ENCODE measurements at places on chromosomes 11 and 22.

GRCh38 chr11:70603756-70604211, 205.5 kb downstream of the CTTN start:
- H3K27ac ChIP-seq, result no peak overlapping the region
- H3K4me3 ChIP-seq, result no peak overlapping the region
- peaks cover 40% of the 10 kb centered on the region for H3K4me1 ChIP-seq

DNA sequence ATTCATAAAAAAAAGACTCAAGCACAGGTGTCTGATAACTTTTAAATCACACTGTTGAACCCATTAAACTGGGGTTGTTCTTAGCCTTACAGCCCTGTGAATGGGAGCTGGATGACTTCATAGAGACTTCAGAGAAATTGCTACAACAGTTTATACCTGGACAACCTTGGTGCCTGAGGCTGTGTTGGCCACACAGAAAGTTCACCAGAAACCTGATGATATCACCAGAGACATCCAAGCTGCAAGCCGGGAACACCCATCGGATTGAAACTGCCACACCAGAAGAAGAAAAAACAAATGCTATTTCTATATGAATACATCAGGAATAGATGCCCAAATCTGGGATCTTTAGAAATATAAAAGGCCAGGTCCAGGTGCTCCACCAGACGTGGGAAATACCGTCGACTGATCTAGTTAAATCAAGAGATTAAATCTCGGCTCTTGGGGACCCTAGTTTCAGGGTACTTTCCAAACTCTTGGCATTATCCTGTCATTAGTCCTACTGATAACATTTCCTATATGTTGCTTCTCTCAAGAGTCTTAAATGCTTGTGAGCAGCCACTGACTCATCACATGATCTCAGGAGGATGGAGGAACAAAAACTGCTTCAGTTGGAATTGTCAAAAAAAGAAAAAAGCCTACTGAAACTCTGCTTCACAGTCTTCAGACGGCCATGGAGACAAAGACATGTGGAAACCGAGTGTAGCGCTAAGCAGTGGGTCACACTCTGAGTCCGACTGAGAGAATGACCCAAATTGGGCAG, 28.6 kb upstream of the APOL5 start:
- no peaks in the 10 kb centered on the region for H3K36me3 ChIP-seq
- H3K4me3 ChIP-seq, result no peak overlapping the region
- H3K27ac ChIP-seq, result no peak overlapping the region
- no peak for DNase-seq
- no peaks in the 10 kb centered on the region for H3K4me1 ChIP-seq

DNA sequence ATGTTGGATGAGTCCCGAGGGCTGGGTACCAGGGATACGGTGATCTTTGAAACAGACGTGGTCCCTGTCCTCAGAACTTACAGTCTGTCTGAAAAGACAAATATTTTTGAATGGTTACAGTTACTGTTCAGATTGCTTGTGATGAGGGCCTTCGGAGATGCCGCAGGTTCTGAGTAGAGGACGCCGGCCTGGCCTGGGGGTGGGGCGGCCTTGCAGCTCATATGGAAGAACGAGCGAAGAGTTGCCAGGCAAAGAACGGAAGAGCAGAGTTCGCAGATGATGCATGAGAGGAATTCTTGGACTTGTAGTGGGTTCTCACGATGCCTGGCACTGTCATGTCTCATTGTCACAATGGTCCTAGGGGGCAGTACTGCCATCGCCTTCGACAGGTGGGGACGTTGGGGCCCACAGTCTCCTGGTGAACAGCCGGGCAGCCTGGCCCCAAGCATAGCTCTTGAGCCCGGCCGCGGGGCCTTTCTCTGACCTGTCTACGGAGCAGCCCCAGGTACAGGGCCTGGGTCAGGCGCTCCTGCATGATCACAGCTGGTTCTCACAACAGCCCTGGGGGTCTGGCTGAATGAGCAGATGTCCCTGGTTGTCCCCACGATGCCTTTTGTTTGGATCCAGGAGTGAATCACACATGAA, 60.9 kb upstream of the PARVG start:
- peaks cover 5% of the 10 kb centered on the region for H3K4me1 ChIP-seq
- H3K36me3 ChIP-seq, result no peaks in the 10 kb centered on the region
- no peak overlapping the region for H3K4me3 ChIP-seq
- no peak overlapping the region for H3K27ac ChIP-seq

- no peak overlapping the region for H3K4me3 ChIP-seq
- H3K36me3 ChIP-seq, result no peaks in the 10 kb centered on the region
- peaks cover 2% of the 10 kb centered on the region for H3K4me1 ChIP-seq
- no peak overlapping the region for H3K27ac ChIP-seq
- DNase-seq, result no peak
- no peaks in the 10 kb centered on the region for H3K27me3 ChIP-seq
These were observed 100.0 kb downstream of the AMBRA1 start for GRCh38 chr11:46493791-46494190.

- peaks cover 3% of the 10 kb centered on the region for H3K4me1 ChIP-seq
- DNase-seq, result no peak
- peaks cover 26% of the 10 kb centered on the region for H3K36me3 ChIP-seq
- H3K4me3 ChIP-seq, result no peak overlapping the region
These were observed 38.7 kb downstream of the CHKA start for GRCh38 chr11:68082481-68082880.

GRCh38 chr22:27124351-27124966, 467.1 kb downstream of the MIAT start:
- H3K4me3 ChIP-seq, result no peak overlapping the region
- no peaks in the 10 kb centered on the region for H3K4me1 ChIP-seq
- H3K27ac ChIP-seq, result no peak overlapping the region
- no peaks in the 10 kb centered on the region for H3K36me3 ChIP-seq
- DNase-seq, result no peak

DNA sequence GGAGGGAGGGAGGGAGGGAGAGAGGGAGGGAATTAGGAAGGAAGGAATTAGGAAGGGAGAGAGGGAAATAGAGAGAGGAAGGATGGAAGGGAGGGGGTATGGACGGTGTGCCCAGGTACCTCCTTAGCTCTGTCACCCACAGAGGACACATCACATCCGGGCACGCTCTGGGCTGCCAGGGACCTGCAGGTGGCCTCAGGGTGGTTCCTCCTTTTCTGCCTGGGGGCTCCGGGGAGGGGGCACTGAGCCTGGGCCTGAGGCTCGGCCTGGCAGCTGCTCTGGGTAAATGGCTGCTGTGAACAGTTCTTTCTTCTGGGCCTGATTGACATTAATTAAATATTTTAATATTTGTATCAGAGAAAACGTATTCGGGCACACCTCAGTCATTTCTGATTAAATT, 733.5 kb downstream of the BRD1 start:
- H3K4me1 ChIP-seq, result no peaks in the 10 kb centered on the region
- no peaks in the 10 kb centered on the region for H3K36me3 ChIP-seq
- H3K27me3 ChIP-seq, result peaks cover 3% of the 10 kb centered on the region
- H3K27ac ChIP-seq, result no peak overlapping the region

GRCh38 chr22:45491841-45492240, 10.8 kb upstream of the FBLN1 start:
- H3K27me3 ChIP-seq, result peaks cover 23% of the 10 kb centered on the region
- no peak overlapping the region for H3K4me3 ChIP-seq
- no peak for DNase-seq

DNA sequence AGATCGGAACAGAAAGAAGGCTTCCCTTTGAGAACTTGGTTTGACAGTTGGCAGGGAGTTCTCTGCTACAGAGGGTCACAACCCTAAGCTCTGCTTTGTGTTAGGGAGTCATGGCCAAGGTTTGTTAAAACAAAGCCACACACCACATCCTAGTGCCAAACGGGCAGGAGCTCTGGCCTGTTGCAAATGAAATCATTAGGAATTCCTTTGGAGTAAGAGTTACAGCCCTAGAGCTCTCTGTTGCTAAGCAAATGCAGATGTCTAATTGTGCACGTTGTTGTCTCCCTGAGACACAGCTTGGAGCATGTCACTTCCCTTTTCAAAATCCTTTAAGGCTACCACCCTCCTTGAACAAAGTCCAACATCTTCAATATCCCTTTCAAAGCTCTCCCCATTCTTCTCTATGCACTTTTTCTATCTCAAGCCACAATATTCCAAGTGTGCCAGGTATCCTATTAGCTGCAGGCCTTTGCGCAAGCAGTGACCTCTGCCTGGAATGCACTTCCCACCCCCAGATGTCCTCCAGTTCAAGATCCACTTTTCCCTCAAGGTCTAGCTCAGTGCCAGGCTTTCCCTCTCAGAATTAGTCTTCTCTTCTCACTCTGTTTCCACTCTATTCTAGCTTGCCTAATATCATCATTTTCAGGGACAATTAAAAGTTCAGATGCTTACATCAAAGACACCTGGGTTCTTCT, 253.7 kb upstream of the POU2AF2 start:
- DNase-seq, result no peak
- H3K36me3 ChIP-seq, result no peaks in the 10 kb centered on the region

DNA sequence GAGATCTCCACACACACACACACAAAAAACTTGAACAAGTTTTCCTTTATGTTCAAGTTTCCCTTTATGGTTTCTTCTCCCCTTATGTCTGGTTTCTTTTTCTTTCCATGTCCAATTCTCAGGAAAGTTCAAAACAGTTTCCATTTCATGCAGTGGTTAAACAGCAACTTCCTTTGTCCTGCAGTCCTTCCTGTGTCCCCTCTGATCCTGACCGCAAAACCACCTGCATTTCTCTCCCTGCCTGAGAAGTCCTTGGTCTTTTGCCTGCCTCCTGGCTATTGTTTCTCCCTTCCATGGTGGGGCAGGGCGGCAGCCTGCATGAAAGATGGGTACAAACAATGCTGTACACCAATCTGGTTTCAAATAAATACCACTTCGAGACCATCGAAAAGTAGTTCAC, 58.3 kb upstream of the SORL1 start:
- peaks cover 8% of the 10 kb centered on the region for H3K36me3 ChIP-seq
- peaks cover 22% of the 10 kb centered on the region for H3K4me1 ChIP-seq
- H3K27ac ChIP-seq, result no peak overlapping the region
- no peak for DNase-seq

DNA sequence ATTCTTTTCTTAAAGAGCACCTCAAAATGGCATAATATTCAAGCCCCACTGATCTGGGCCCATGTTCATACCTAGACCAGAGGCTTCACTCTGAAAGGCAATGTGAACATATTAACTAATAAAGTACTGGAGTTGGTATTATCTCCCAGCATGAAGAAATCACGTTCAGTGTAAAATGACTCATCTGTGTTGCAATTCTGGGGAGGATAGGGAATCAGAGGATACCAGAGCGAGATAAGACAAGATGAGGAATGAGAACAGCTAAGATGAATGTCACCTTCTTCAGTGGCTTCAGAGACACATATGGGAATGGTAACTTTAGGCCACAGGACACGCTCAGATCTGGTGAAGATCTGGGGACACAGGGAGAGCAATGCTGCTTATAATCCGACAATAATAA, 121.1 kb downstream of the NTM start:
- no peak for DNase-seq
- no peak overlapping the region for H3K4me3 ChIP-seq
- peaks cover 20% of the 10 kb centered on the region for H3K4me1 ChIP-seq
- H3K27me3 ChIP-seq, result no peaks in the 10 kb centered on the region

- no peaks in the 10 kb centered on the region for H3K36me3 ChIP-seq
- peak overlapping the region; percentile 84 for H3K27ac ChIP-seq
- no peak overlapping the region for H3K4me3 ChIP-seq
- no peaks in the 10 kb centered on the region for H3K27me3 ChIP-seq
- no peak for DNase-seq
- H3K4me1 ChIP-seq, result no peaks in the 10 kb centered on the region
These were observed 24.3 kb downstream of the OSBP2 start for GRCh38 chr22:30718938-30719337.

DNA sequence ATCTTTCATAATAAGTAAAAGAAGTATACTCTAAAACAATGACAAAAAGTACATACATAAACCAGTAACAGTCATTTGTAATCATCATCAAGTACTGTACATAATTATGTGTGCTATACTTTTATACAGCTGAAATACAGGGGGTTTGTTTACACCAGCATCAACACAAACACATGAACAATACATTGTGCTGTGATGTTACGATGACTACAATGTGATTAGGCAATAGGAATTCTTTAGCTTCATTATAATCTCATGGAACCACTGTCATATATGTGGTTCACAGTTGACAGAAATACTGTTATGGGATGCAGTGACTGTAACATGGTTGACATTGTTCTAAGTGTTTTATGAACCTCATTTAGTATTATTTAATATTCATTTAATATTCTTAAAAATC, 914.4 kb upstream of the TENM4 start:
- H3K4me3 ChIP-seq, result no peak overlapping the region
- no peaks in the 10 kb centered on the region for H3K27me3 ChIP-seq
- no peak overlapping the region for H3K27ac ChIP-seq
- no peaks in the 10 kb centered on the region for H3K36me3 ChIP-seq

DNA sequence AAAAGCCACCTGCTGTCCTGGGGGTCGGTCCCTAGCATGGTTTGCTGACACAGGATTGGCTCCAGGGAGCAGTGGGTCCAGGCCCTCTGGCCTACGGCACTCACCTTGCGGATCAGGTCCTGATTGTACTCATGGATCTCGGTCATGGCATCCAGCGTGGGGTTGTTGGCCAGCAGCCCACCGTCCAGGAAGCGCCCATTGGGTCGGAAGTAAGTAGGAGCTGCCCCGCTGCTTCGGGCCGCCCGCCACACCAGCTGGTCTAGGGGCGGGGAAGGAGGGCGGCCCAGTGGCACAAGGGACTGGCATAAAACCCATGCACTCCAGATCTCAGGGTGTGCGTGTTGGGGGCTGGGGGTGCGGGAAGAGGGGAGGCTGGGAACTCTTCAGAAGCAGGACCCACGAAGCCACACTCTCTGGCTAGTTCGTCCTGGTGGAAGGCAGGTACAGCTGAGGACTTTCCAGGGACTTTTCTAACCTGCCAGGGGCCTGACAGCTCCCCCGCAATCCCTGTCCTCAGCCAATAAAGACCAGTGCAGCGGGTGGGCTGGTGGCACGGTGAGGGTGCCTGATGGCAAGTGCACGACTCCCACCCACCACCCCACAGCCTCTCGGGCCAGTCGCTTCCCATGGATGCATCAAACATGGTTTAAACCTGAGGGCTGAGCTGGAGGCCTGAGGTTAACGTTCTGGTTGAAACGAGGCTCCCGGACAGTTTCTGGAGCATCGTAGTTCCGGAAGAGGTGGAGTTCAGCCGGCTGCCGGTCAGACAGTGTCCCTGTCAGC, 5.1 kb upstream of the BAIAP2L2 start:
- H3K27ac ChIP-seq, result no peak overlapping the region
- H3K36me3 ChIP-seq, result no peaks in the 10 kb centered on the region
- DNase-seq, result no peak
- no peaks in the 10 kb centered on the region for H3K27me3 ChIP-seq
- H3K4me3 ChIP-seq, result no peak overlapping the region
- peaks cover 8% of the 10 kb centered on the region for H3K4me1 ChIP-seq

DNA sequence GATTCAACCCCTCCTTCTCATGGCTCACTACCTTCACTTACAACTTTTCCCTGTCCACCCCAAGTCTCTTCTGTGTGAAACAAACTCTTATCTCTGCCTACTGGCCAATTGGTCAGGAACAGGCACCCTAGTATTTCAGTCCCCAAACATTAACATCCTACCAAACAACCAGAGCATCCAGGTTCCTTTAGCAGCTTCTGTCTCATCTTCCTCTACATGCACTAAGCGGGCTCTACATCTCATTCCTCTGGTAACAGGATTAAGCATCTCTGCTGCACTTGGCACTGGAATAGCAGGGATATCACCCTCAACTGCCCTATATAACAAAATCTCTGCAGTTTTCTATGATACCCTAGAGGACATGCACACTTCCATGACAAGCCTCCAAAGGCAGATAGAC, 116.2 kb downstream of the JRKL start:
- H3K27me3 ChIP-seq, result no peaks in the 10 kb centered on the region
- no peak overlapping the region for H3K27ac ChIP-seq
- no peaks in the 10 kb centered on the region for H3K36me3 ChIP-seq
- DNase-seq, result no peak
- no peak overlapping the region for H3K4me3 ChIP-seq

Measured in WTC11 (cell line).